Suppressor macrophage (primary cell): ENCODE measurements at places on chromosomes 1 and 21.

DNA sequence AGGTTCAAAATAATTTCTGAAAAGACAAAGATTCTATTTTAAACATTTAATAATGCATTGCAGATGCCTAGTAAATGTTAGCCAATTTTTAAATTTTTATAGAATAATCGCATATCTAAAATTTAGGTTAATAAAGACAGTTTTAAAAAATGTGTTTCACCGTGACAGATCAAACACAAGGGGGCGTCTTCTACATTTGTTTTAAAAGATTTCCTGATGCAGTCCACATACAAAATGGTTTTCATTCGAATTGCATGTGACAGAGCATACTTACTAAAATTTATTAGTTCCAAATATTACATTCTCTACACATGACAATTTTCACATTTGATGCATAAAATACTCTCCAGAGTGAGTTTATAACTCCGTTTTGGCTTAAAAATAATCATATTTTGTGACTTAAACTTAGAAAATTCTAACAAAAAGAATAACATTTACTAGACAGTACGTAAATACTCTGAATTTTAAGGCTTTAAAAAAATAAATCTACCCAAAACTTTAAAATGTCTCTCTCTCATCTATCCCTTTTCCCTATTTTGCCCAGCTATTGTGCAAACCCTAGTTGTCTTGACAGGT, 75.5 kb downstream of the ADAMTS1 start:
- DNase-seq = peak; percentile 26

DNA sequence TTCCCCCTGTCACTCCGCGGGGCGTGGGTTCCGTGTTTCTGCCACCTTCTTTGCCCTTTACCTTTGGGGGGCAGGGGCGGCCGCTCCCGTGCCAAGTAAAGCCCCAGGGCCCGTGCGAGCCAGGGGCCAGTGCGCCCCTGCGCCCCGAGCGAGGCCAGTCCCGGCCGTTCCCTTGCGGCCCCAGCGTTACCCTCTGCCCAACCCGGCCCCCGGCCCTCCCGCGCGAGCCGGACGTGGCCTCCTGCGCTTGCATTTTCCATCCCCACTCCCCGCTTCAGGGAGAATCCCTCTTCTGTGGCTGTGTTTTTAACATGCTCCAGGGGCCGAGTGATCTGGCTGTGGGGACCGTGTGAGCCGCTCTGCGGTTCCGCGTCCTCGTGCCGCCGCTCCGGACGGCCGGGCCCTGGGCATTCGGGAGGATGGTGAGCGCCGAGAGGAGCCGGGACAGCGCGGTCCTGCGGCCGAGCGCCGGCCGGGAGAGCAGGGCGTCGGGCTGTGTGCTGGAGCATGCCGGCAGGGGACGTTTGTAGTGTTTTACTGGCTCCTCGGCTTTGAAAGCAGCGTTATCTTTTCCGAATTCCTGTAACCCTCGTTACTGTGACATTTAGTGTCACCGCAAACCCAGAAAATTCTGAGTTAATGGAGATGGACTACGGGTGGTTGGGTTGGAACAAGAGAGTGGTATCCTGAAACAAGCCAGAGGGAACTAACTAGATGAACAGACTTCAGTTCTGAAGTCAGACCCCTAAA, 1.0 kb downstream of the GALNT2 start:
- DNase-seq = peak; percentile 35

DNA sequence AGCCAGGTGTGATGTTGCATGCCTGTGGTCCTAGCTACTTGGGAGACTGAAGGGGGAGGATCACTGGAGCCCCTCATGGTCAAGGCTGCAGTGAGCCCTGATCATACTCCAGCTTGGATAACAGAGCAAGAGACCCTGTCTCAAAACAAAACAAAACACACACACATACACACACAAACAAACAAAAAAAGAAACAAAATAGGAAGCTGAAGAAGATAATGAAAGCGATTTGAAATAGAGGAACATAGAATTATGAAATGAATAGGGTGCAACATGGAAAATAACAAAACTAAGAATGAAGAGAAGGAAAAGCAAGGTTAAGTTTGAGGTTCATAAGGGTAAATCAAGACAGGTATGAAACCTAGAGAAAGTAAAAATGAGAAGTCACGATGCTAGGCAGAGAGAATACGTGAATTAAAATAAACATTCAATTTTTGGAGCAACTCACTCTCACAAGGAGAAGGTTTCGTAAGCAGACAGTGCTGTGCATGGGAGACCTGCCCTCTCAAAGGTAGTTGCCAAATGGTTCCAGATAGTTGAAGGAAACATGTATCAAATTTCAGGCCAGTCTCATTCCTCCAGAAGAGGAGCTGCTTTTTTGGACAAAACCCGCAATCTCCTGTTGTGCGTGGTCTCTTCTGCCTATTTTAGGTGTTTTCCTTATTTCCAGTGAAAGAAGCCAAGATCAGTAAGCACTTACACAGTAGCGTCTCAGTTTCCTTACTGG, 3.3 kb downstream of the CD46 start:
- DNase-seq = no peak

DNA sequence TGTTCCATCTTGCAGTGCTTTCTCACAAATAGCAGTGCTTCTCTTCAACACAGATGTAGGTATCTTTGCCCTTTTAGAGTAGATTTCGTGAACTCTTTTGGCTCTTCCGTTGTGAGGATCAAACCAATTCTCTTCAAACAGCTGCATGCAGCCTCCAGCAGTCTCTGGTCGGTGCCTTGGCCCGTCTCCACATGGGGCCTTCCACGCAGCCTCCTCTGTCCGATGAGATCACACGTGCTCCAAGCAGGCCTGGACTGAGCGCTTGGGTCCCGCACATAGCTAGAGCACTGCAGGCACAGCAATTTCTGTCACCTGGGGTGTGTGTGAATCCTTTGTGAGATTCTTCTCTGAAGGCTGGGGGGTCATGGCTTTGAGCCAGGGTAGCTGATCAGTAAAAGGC, 82.8 kb upstream of the KCNE2 start:
- no peak for DNase-seq

DNA sequence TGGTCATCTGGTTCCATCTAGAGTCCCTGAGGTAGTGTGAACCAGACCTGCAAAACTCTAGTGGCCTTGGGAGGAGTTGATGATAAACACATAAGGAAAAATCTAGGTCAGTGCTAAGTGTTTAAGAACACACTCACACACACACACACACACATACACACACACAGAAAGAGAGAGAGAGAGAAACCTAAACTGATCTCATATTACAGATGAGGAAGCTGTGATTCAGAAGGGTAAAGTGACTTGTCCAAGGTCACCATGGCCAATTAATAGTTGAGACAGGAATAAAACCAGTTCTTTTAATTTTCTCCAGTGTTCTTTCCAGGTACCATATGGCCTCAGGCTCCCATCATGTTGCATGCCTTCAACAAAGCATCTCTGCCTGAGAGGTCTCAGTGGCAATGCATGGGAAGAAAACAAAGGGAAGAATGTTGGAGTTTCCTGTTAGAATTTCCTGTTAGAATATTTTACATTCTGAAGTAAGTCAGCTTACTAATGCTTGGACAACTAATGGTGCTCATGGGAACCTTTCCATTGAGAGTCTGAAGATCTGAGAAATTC, 77.3 kb upstream of the TSPAN2 start:
- no peak for DNase-seq

- no peak for DNase-seq
These were observed 24.0 kb upstream of the CDK18 start for GRCh38 chr1:205480349-205480985.

DNA sequence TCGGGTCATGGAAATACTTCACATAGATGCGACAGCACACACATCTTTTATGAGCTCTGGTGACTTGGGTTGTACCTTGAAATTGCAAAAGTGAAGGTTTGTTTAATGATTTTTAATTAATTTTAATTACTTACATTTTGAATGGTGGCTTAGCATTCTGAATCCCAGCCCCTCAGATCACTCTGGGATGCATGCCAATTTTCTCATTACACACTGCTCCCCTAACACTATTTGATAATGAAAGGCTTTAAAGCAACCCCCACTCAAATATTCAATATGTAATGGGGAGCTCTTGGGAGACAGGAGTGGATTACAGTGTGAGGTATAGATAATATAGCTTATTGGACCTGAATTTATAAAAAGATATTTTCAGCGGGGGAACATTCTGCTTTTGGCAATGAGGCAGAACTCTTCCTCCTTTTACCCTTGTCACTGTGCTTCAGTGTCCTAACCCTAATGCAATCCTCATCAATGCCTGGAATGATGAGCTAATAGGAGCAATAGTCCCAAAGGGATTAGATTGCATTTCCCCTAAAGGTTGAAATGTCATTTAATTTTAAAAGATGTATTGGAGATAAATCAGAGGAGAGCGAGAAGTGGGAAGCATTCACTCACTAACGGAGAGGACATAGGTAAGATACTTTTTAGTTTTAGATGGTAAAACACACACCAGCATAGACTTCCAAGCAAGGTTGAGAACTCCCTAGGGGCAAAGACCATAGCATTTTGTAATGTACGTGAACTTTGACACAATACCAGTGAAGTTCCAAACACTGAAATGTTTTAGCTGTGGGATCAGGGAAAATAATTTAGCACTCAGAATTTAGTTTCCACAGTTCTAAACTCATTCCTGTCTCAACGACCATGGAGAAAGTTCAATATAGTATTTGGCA, 384.1 kb upstream of the PLXNA2 start:
- DNase-seq = no peak

DNA sequence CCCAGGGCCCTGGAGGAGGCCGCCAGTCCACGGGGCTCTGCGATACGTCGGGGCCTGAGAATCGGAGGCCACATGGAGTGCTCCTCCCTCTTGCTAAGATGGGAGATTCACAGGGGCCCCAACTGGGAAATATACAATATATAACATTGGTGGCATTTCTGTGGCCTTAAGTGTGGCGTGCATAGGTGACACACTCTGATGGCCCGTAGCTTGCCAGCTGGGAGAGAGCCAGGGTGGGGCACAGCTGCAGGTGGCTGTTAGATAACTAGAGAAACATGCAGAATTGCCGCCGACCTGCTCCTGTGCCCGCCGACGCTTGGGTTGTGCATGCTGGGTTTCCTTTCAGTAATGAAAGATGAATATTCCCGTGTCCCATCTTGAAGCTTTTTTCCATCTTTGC, 30.1 kb downstream of the UMODL1 start:
- no peak for DNase-seq

DNA sequence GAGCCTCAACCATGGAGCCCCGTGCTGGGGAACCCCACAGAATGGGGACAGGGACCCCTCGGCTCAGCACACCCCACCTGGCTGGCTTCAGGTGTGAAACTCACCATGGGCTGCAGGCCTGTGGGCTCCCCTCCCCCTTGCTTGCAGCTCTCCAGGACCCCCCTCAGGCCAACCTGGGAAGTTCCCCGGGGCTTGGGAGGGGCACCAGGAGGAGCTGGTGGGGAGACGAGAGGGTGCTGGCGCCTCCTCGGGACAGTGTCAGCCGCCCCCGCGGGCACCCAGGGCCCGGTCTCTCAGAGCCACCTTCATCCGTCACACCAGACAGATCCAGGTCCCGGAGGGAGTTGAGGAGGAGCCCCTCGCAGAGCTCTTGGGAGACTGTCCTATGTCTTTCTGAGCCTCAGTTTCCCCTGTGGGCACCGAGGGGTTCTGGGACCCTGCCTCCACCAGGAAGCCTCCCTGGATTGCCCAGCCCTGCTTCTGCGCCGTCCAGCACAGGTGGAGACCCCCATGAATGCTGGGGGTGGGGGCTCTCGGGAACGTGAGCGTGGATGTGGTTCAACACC, 657 bp upstream of the TNFRSF18 start:
- DNase-seq = no peak

- no peak for DNase-seq
These were observed 85.6 kb downstream of the GDAP2 start for GRCh38 chr1:117843791-117844190.

GRCh38 chr1:235075048-235075776, 53.4 kb downstream of the TOMM20 start:
- peak; percentile 87 for DNase-seq

DNA sequence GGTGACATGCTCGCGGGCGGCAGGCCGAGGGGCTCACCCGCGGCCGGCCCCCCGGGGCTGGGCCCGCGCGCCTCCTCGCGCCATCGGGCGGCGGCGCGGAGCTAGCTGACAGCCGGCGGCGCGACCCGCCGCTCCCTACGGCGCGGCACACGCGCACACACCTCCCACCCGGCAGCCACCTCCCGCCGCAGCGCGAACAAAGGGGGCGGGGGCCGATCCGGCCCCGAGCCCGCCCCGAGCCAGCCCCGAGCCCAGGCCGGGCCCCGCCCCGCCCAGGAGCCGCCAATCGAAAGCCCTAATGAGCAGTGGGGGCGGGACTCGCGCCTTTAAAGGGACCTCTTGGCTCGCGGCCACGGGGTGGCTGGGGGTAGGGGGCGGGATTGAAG, at the start of gene KIF21B:
Gene KIF21B, minus strand, starts transcription at position 198 of the 386 bp plus-strand sequence. CDS start 331 bp downstream, outside the sequence.
- DNase-seq = peak; percentile 74
